DMS153 (cell line): ENCODE measurements at places on chromosomes 7 and 10.

DNA sequence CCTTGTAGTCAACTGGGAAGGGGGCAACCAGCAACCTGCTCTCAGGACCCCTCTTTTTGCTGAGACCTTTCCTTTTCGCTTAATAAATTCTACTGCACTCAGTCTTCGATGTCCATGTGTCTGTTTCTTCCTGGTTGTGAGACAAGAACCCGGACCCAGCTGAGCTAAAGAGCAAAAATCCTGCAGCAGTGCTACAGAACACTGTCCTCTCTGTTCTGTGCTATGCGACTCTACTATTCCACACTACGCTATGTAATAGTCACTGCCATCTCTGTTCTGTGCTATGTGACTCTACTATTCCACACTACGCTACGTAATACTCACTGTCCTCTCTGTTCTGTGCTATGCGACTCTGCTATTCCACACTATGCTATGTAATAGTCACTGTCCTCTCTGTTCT lies 34.3 kb downstream of the DIP2C start:
- no peak for DNase-seq

GRCh38 chr7:105693576-105693975 lies 112.3 kb upstream of the EFCAB10 start:
- DNase-seq, result no peak

DNA sequence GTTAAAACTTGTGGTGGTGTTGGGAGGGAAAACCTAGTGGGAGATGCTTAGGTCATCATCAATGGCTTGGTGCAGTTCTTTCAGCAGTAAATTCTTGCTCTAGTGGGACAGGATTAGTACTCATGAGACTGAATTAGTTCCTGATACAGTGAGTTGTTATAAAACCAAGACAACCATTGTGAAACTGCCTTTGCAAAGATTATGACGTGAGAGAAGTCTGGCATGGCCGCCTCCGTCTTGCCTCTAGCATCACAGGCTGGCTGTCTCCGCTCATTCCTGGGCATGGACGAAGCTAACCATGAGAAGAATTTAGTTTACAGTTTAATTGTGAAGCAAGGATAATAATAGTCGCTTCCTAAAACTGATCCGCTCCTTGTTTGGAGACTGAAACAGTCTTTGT lies 186.4 kb downstream of the KIF20B start:
- DNase-seq, result no peak

- no peak for DNase-seq
These were observed 223.1 kb upstream of the FZD1 start for GRCh38 chr7:91041141-91041540.

DNA sequence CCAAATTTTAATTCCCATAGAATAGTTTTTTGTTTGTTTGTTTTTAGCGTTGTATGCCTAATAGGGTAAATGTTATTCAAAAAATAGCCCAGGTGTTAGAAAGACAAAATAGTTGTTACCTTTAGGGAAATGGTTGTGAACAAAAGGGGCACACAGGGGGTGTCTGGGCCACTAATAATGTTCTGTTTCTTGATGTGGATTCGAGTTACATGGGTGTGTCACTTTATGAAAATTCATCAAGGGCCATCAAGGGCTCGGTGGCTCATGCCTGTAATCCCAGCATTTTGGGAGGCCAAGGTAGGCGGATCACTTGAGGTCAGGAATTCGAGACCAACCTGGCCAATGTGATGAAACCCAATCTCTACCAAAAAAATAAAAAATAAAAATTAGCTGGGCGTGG lies 531.8 kb upstream of the C7orf33 start:
- DNase-seq, result peak; percentile 17

DNA sequence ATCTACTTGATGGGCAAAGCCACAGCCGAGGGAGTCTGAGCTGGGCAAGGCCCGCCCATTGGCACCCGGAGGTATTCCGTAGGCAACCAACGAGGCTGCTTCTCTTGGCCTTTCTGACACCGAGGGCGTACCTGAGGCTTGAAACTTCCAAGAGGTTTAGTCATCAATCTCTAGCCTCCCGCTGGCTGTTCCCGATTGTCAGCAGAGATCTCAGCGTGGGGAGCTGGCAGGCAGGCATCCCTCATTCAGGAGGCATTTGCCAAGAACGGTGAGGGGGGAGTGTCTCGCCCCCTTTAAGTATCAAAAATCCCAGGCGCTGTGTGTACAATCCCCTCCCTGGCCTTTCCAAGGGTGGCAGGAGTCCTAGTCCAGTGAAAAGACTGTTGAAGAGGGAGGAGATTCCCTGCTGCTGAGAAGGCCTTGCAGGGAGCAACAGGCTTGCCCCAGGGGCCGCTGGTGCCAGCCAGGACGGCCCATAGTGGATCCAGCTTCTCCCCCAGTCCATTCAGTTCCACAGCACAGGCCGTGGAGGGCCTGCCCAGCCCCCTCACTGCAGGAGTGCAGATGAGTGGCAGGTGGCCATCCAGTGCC lies 39.7 kb downstream of the OAT start:
- DNase-seq, result peak; percentile 34

- no peak for DNase-seq
These were observed 10.4 kb upstream of the GPR26 start for GRCh38 chr10:123655751-123656150.

- DNase-seq, result no peak
These were observed 9.0 kb upstream of the COMTD1 start for GRCh38 chr10:75244487-75245353.
